ENCODE measurements at places on chromosomes 3 and 15. TPM values are rescaled to one million over a fixed set of nuclear protein-coding genes. Genes with fewer than 3 reads are reported as not detected.
A peak's percentile ranks its signal among the peaks of the same experiment; 100 is the strongest.

DNA sequence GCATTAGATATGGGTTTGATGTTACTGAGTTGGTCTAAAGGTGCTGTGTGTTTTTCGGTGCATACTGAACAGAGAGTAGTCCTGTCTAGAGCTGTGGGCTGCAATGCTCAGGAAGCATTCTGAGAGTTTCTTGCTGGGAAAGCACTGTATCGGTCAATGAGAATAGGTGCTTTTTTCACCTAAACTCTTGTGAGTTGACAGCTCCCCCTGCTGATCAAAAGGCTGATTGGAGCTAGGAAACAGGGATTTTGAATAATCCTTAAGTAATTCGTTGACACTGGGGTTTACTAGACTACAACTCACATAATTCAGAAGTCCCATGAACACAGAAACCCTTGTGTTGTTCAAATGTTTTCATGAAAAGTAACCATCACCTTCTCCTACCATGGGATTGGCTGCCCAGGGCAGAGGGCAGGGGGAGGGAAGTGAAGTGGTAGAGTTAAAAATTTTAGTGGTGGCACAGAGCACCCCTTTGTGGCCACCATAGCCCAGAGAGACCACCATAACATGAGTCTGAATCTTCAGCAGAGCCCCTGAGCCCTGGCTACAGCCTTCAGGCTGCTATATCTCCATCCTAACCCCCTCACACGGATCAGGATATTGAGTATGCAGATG lies 13.0 kb upstream of the MANF start:
- H3K4me1 ChIP-seq: no peaks in the 10 kb centered on the region
- DNase-seq: peak; percentile 92
- no peaks in the 10 kb centered on the region for H3K27me3 ChIP-seq

DNA sequence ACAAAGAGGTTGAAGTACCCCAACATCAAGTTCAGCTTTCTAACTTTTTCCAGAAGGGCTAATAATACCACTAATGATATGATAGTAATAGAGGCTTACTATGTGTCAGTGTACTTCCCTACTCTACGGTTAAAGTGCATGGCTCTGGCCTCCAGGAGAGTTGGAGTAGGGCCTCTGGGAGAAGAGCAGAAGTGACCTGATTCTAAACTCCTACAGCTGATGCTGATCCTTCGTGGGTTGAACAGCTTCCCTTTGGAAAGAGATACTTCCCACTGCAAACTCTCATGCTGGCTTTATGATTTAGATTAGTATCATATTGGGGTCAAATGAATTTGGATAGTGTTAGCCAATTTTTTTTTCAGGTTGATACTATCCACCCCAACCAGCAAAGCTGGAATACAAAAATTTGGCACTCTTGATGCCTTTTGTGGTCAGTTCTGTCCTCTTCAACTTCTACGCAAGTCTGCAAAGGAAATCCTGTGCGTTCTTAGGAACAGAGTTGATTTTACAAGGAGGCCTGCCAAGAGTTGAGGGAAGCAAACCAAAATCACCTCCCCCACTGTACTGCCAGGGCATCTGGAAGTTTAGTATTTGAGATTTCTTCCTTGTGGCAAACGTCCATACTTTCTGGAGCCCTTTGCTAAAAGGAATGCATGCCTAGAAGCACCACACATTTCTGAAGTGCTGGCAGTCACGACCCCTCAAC lies 17.8 kb downstream of the TMEM212 start:
- H3K27me3 ChIP-seq: no peaks in the 10 kb centered on the region
- H3K36me3 ChIP-seq: peaks cover 9% of the 10 kb centered on the region
- H3K4me3 ChIP-seq: no peak overlapping the region
- DNase-seq: no peak

DNA sequence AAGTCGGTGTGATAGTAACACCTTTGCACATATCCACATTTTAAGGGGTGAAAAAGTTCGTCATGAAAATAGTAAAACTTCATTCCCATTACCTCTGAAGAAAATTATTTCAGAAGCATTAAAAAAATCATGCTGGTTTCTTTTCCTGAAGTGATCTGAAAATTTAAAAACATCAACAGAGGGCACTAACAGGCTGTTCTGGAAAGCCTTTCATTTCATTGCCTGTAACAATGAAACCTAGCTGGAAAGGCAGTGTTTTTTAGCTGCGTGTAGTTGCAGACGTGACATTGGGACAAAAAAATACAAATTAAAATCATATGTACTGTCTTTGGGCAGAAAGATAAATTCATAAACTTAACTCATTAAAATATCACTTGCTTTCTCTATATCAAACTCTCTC lies 993.8 kb downstream of the GBE1 start:
- H3K4me1 ChIP-seq: no peaks in the 10 kb centered on the region
- H3K4me3 ChIP-seq: no peak overlapping the region
- no peaks in the 10 kb centered on the region for H3K36me3 ChIP-seq
- H3K27ac ChIP-seq: no peak overlapping the region
- H3K27me3 ChIP-seq: no peaks in the 10 kb centered on the region

- no peak overlapping the region for H3K4me3 ChIP-seq
- H3K4me1 ChIP-seq: 0 out of 2 replicates have a peak, but pooled peaks cover 5% of the 10 kb centered on the region
- no peak overlapping the region for H3K27ac ChIP-seq
These were observed 109.4 kb upstream of the ATP11B start for GRCh38 chr3:182683858-182684257.

- no peaks in the 10 kb centered on the region for H3K4me1 ChIP-seq
- H3K36me3 ChIP-seq: no peaks in the 10 kb centered on the region
- H3K27me3 ChIP-seq: no peaks in the 10 kb centered on the region
- no peak overlapping the region for H3K27ac ChIP-seq
- H3K4me3 ChIP-seq: no peak overlapping the region
These were observed 251.8 kb upstream of the SUCLG2 start for GRCh38 chr3:67906261-67906660.

DNA sequence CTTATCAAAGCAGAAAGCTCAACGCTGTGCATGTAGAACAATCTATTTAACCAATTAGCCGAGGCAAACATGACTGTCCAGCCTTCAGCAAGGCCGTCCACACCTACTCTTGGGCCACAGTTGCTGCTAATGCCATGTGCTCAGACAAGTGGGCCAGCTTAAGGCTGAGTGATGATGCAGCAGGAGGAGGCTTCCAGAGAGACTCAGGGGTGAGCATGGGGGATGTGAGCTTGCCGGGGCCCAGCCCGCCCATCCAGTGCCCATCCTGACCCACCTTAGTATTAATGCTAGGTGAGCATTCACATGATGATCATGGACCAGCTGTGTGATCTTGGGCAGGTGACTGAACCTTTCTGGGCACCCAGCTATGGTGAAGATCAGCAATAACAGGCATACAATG lies 150.1 kb downstream of the TPRA1 start:
- no peaks in the 10 kb centered on the region for H3K27me3 ChIP-seq
- no peaks in the 10 kb centered on the region for H3K36me3 ChIP-seq
- no peak overlapping the region for H3K27ac ChIP-seq
- no peak for DNase-seq
- no peak overlapping the region for H3K4me3 ChIP-seq

- H3K36me3 ChIP-seq: no peaks in the 10 kb centered on the region
- no peak overlapping the region for H3K4me3 ChIP-seq
- peaks cover 50% of the 10 kb centered on the region for H3K4me1 ChIP-seq
- no peaks in the 10 kb centered on the region for H3K27me3 ChIP-seq
- H3K27ac ChIP-seq: no peak overlapping the region
These were observed 200.8 kb upstream of the IL12A start for GRCh38 chr3:159787794-159788205.

DNA sequence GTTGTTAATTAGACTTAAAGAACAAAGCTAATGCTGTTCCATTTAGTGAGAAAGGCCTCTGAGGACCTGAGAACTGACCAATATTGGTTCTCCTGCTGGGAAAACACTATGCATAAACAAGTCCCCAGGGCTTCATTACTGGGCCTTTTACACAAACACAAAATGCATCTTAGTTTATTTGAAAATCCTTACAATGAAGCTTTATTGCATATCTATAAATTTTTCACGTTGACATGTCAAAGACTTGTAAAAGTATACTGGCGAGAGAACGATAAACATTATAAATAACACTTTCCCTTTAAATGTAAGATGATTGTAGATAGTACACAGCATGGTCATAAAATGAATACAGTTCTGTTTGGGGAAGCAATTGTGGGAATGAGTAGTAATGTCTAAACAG lies 151.7 kb downstream of the ROBO2 start:
- no peak overlapping the region for H3K4me3 ChIP-seq
- DNase-seq: no peak
- no peaks in the 10 kb centered on the region for H3K4me1 ChIP-seq
- H3K36me3 ChIP-seq: no peaks in the 10 kb centered on the region
- no peak overlapping the region for H3K27ac ChIP-seq
- no peaks in the 10 kb centered on the region for H3K27me3 ChIP-seq

DNA sequence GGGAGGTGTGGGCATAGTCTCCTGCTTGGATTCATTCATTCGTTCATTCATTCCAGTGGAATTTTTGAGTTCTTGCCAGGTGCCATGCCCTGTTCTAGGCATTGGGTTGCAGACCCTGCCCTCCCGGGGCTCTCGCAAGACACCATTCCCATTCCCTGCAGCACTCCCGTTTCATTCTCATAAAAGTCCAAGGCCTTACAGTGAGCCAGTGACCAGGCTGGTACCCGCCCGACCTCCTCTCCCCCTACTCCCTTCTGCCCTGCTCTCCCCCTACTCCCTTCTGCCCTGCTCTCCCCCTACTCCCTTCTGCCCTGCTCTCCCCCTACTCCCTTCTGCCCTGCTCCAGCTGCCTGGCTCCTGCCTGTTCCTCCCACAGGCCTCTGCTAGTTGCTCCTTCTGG lies 41.9 kb downstream of the AMOTL2 start:
- DNase-seq: no peak
- no peak overlapping the region for H3K27ac ChIP-seq
- no peaks in the 10 kb centered on the region for H3K36me3 ChIP-seq
- no peaks in the 10 kb centered on the region for H3K27me3 ChIP-seq
- peaks cover 54% of the 10 kb centered on the region for H3K4me1 ChIP-seq
- H3K4me3 ChIP-seq: no peak overlapping the region

DNA sequence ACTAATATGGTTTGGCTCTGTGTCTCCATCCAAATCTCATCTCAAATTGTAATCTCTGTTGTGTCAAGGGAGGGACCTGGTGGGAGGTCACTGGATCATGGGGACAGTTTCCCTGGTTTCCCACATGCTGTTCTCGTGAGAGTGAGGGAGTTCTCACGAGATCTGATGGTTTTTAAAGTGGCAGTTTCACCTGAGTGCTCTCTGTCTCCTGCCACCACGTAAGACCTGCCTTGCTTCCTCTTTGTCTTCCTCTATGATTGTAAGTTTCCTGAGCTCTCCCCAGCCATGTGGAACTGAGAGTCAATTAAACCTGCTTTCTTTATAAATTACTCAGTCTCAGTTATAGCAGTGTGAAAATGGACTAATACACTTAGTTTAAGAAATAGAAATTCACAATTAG lies 228.9 kb downstream of the CD47 start:
- no peaks in the 10 kb centered on the region for H3K27me3 ChIP-seq
- no peaks in the 10 kb centered on the region for H3K36me3 ChIP-seq
- no peak overlapping the region for H3K4me3 ChIP-seq
- no peak overlapping the region for H3K27ac ChIP-seq

- no peaks in the 10 kb centered on the region for H3K4me1 ChIP-seq
- no peak for DNase-seq
- no peak overlapping the region for H3K27ac ChIP-seq
- H3K36me3 ChIP-seq: no peaks in the 10 kb centered on the region
- H3K4me3 ChIP-seq: no peak overlapping the region
- H3K27me3 ChIP-seq: no peaks in the 10 kb centered on the region
These were observed 71.0 kb downstream of the RBM6 start for GRCh38 chr3:50010959-50011358.

GRCh38 chr3:104437131-104437750 lies 929.5 kb upstream of the ALCAM start:
- peaks cover 25% of the 10 kb centered on the region for H3K4me1 ChIP-seq
- no peaks in the 10 kb centered on the region for H3K27me3 ChIP-seq
- no peak overlapping the region for H3K4me3 ChIP-seq

DNA sequence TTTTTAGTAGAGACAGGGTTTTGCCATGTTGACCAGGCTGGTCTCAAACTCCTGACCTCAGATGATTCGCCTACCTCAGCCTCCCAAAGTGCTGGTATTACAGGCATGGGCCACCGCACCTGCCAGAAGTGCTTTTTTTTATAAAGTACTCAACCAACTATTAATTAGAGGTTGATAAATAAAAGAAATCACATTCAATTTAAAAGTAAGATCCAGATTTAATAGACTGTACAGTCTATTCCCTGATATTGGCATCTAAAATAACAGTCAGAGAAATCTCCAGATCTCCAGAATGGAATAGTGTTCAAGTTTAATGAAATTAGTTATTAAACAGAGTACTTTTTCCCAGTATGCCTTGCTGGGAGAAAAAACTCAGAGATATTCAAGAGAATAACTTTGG lies 142.9 kb upstream of the SLC2A2 start:
- H3K4me1 ChIP-seq: peaks cover 18% of the 10 kb centered on the region
- no peaks in the 10 kb centered on the region for H3K36me3 ChIP-seq
- DNase-seq: no peak
- no peaks in the 10 kb centered on the region for H3K27me3 ChIP-seq

- no peak overlapping the region for H3K27ac ChIP-seq
- no peaks in the 10 kb centered on the region for H3K36me3 ChIP-seq
- no peak overlapping the region for H3K4me3 ChIP-seq
- H3K4me1 ChIP-seq: peaks cover 9% of the 10 kb centered on the region
These were observed 72.9 kb upstream of the OXTR start for GRCh38 chr3:8842293-8842692.

- peak overlapping the region; percentile 60 for H3K4me3 ChIP-seq
- H3K4me1 ChIP-seq: peaks cover 16% of the 10 kb centered on the region
- peaks cover 20% of the 10 kb centered on the region for H3K27me3 ChIP-seq
- no peak for DNase-seq
These were observed 9.4 kb upstream of the KIF7 start for GRCh38 chr15:89664441-89665350.

The TPRG1 gene
- 0.35 TPM for total RNA-seq

The SLC51A gene
- total RNA-seq: 4.0 TPM

The VPS13C gene
- 28.0 TPM for total RNA-seq

The ALDH1A3 gene
- 19.8 TPM for total RNA-seq

The ROPN1 gene
- total RNA-seq: 0.27 TPM

The ADAMTSL3 gene
- 0.87 TPM for total RNA-seq

The FOXB1 gene
- 4.7 TPM for total RNA-seq

The MAGI1 gene
- total RNA-seq: 63.8 TPM

The CLDN18 gene
- not detected for total RNA-seq
